ENCODE measurements at places on chromosomes 1 and 21.
A peak's percentile ranks its signal among the peaks of the same experiment; 100 is the strongest.

GRCh38 chr1:161885003-161885402 is 118.9 kb downstream of the ATF6 start:
- no peak for DNase-seq

GRCh38 chr1:195715652-195716051 is 892.6 kb downstream of the KCNT2 start:
- DNase-seq = no peak

DNA sequence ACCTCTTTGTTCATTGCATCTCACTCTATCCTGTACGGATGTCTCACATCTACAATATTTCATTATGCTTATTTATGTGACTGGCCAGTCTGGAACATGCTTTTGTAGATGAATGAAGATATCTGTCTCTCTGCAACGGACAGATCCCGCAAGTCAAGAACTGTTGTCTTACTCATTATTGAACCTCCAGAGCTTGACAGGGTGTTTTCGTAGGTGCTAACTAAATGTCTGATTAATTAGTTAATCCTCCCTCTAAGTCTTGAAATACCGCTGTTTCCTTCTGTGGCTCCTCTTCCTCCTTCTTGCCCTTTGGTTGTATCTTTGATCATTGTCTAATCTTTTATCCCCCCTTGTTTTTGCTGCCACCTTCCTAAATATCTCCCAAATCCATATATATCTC is 3.2 kb upstream of the C1orf162 start:
- DNase-seq = no peak

DNA sequence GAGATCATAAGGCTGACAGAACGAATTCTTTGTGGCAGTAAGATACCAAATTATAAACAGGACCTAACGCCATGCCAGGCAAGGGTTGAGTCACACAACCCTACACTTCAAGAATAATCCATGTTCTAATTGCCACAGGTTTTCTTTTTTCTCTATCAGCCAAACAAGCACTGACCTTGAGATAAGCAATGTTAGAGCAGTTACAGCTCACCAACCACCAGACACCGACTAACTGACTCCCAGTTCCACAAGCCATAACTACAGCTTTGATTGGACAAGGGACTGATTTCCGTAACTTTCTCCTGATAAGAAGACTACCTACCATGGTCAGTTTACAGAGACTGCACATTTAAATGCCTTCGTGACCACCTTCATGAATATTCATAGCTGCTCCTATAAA is 149.6 kb downstream of the PTPRU start:
- DNase-seq = no peak

DNA sequence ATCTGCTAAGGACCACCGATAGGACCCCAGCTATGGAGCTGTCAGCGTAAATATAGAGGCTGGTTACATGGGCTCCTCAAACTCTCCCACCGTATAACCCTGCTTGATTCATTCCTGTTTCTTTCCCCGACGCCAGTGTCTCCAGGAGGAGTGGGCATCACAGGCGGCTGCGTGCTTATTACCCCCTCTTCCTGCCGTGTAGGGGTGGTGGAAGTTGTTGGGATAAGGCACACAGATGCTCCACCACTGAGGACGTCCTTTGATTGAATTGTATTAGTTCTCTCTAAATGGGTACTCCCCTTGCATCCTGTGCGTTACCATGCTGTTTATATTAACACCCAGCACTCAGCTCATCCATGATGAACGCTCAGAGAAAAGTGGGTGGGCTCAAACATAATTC is 104.6 kb downstream of the ZBTB18 start:
- no peak for DNase-seq

GRCh38 chr1:234730770-234731568 is 121.0 kb upstream of the IRF2BP2 start:
- no peak for DNase-seq

- DNase-seq = no peak
Observed at GRCh38 chr1:23403038-23403336, 21.6 kb downstream of the TCEA3 start.

DNA sequence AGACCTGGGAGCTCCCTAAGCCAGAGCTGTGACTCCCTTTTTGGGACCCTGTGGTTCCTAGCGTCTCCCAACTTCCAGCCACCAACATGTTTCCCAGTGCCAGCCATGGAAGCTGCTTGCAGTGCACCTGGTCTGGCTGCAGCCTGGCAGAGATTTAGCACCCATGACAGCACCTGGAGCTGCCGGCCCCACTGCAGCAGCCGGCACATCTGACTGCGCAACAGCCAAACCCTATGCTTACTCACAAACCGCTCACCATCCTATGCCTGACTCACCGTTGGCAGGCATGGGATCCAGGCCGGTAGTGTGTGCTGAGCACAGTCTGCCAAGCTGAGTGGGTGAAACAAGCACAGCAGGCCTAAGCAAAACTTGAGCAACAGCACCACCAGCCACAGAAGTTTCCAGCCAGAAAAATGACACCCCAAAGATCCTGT is 435.9 kb upstream of the PRMT6 start:
- no peak for DNase-seq

DNA sequence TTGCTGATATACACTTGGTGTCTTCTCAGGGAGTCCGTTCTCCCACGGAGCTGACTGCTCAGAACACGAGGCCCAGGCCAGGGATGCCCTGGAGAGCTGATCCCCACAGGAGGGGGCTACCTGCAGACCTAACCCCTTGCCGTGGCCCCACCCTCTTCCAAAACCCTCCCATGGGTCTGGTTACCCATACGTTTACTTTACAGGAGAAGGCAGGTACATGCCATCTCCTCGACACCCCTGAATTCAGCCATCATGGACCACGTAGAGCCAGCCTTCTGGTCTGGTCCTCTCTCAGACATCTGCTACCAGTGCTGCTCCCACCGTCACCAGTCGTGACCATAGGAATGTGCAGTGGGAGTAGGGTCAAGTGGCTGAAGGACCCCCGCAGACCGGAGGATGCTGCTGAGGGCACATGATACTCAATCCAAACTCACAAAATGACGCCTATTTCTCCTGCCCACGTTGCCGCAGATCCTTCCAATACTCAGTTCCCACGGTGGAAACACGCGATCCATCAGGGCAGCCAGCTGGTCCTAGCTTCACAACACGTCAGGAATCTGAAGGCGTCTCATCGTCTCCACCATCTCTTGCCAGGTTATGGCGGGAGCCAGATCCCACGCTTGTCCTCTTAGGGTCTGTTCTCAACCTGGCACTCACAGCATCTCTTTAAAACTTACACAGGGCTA is 26.7 kb downstream of the PGBD5 start:
- DNase-seq = no peak

- DNase-seq = no peak
Observed at GRCh38 chr1:226034482-226034881, 28.0 kb upstream of the H3-3A start.

DNA sequence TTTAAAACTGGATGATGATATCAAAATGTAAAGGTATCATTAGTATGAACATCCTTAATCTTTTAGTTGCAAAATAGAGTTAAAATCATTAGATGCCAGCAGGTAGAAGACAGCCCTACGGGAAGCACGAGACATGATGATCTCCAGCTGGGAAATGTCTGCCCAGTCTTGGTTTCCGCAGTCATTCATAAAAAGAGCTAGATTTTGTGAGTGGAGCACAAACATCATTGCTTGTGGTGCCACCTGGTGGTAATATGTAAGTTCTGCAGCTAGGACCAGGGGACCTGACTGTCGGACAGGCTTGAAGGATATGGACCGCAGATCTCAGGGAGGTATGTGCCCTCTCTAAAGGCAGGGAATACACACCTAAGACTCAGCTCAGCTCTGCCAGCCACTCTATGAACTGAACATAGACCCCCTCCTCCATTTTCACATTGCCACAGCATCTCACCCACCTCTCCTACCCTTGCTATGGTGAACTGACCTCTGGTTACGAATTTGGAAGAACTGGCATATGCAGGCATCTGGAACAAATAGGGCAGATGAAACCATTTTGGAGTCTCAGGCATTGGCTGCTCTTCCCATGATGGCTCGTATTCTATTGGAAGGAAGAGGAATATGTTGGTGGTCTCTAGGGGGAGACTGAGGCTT is 9.2 kb downstream of the FCMR start:
- peak; percentile 49 for DNase-seq

- no peak for DNase-seq
Observed at GRCh38 chr1:53556657-53557227, 97.5 kb downstream of the DMRTB1 start.

DNA sequence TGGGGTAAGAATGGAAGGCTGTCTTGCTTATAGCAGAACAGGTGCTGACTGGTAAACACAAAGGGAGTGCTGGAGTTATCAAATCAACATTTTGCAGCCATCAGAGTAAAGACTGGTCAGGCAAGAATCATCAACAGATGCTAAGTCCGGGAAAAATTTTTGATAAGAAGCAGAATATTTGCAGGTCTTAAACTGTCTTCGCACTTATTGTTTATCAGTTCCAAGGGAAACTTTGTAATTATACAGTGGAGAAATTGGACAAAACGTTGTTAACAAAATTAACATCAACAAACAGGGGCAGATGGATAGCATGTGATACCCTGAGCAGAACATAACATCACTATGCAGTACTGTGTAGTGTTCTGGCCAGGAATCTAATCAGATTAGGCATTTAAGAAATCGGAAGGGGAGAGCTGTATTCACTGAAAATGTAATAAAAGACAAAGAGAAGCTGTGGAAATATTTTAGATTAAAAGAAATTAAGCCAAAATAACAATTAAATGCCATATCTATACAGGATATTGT is 127.1 kb downstream of the DAB1 start:
- DNase-seq = no peak

DNA sequence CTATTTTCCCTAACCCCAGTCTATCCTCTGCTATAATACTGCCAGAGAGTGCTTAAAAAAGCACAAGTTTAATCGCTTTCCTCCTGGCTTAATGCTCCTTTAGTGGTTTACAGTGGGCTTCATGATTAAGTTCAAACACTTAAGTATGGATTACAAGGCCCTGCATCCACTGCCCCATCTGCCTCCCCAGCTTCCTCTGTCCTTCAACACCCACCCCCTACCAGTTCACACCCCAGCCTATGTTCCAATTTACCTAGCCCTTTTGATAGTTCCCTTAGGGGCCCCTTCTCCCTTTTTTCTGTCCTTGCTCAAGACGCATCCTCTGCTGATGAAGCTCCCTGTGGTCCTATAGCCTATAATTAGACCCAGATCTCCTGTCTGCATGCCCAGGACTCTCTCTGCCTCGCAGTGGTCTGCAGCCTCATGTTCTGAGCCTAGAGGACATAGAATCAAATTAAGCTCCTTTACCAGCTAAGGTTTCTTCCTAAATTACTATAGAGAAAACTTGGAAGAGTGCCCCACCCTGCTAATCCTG is 212.5 kb downstream of the FGGY start:
- DNase-seq = no peak

DNA sequence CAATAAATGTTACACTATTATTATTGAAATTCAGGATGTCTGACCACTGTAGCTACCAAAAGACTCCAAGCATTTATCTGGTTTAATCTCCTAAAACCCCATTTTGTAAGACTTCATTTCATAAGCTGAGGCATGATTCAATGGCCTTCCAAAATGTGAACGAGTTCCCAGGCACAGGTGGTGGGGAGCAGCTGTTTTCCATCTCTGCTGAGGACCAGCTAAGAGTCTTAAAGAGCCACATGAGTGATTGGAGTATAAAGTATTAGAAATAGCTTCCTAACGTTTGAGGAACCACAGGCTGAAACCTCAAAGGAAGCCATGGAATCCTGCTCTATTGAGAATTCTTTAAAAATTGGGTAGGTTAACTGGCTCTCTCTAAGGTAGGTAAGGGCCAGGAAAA is 44.9 kb downstream of the SEC16B start:
- DNase-seq = no peak

- no peak for DNase-seq
Observed at GRCh38 chr1:64561993-64562392, 92.1 kb downstream of the CACHD1 start.

DNA sequence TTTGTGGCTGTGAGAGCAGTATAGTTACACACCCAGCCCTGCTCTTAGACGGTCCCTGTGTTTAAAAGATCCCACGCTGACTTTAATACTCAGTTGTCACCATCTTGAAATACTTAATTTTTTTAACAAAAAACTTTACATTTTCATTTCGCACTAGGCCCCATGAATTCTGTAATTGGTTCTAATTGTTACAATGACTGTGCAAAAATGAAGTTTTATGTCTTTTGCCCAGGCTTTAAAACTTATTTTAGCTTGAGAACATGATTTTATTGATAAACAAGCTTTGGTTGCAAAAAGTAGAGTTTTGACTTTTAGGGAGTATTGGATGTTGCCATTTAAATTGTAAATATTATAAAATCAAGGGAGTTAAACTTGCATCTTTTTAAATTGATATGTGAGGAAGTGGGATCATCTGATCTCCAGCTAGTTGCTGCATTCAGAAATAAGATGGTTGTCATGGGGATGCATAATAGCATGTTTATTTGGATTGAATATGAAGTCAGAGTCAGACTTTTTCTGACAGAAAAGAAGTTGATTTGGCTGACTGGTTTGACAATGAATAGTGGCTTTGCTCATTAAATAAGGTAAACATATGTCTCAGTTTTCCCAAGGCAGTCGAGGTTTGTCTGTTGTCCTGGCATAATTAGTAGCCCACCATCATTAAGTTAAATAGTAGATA is 23.0 kb upstream of the CRP start:
- no peak for DNase-seq

- DNase-seq = no peak
Observed at GRCh38 chr1:150383631-150384324, 19.8 kb downstream of the RPRD2 start.

GRCh38 chr1:167926486-167926997 is 9.9 kb upstream of the DCAF6 start:
- no peak for DNase-seq

- no peak for DNase-seq
Observed at GRCh38 chr1:81549588-81550127, 251.1 kb upstream of the ADGRL2 start.

DNA sequence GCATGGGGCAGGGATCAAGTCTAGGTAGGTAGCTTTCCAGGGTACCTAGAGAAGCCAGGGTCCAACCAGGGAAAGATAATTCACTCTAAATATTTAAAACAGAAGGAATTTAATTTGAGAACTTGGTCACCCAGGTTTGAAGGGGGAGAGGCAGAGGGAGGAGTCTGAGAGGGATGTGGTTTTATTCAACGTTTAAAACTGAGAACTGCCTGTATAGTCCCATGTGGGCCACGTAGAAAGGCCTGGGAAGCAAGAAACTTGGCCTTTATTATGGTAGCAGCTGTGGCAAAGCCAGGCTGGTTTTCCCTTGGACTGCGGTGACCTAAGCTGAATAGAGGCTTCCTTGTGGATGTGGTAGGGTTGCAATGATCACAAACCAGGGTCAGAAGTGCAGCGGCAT is 42.0 kb upstream of the DUSP10 start:
- no peak for DNase-seq

Measured in activated CD4-positive, CD25-positive, alpha-beta regulatory T cell treated with anti-CD3 and anti-CD28 coated beads, Interleukin-2, amount 50 U/mL, for 16 hours (primary cell).